ENCODE measurements at places on chromosomes 1 and 21.

GRCh38 chr1:180862305-180862704, 50.4 kb upstream of the KIAA1614 start:
- no peak for DNase-seq

DNA sequence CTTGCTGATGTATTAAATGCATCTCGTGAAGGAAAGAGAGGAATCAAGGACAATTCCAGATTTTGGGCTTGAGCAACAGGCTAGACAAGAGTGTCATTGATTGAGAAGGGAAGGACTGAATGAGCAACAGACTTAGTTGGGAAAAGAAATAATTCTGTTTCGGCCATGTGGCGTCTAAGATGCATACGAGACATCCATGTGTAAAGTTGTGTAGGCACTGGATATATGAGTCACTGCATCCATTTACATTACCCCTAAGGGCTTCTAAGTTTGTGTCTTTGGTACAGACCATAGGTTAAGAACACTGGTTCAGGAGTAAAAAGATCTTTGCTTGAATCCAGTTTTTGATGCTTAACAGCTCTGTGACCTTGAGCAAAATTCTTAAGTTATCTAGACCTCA, 307.0 kb upstream of the SGIP1 start:
- no peak for DNase-seq

GRCh38 chr1:234401658-234402057, 28.4 kb downstream of the COA6 start:
- no peak for DNase-seq

GRCh38 chr1:224333309-224333926, 3.4 kb upstream of the NVL start:
- no peak for DNase-seq

- DNase-seq, result no peak
These were observed 355.7 kb upstream of the DPYD start for GRCh38 chr1:98276514-98276913.

GRCh38 chr1:240506176-240506575, 105.8 kb downstream of the GREM2 start:
- DNase-seq, result no peak

- DNase-seq, result no peak
These were observed 31.2 kb upstream of the TNFRSF1B start for GRCh38 chr1:12135612-12136011.

- DNase-seq, result no peak
These were observed 160.0 kb downstream of the LTN1 start for GRCh38 chr21:28832715-28833061.

GRCh38 chr1:14937288-14937949, 216.1 kb upstream of the TMEM51 start:
- no peak for DNase-seq

DNA sequence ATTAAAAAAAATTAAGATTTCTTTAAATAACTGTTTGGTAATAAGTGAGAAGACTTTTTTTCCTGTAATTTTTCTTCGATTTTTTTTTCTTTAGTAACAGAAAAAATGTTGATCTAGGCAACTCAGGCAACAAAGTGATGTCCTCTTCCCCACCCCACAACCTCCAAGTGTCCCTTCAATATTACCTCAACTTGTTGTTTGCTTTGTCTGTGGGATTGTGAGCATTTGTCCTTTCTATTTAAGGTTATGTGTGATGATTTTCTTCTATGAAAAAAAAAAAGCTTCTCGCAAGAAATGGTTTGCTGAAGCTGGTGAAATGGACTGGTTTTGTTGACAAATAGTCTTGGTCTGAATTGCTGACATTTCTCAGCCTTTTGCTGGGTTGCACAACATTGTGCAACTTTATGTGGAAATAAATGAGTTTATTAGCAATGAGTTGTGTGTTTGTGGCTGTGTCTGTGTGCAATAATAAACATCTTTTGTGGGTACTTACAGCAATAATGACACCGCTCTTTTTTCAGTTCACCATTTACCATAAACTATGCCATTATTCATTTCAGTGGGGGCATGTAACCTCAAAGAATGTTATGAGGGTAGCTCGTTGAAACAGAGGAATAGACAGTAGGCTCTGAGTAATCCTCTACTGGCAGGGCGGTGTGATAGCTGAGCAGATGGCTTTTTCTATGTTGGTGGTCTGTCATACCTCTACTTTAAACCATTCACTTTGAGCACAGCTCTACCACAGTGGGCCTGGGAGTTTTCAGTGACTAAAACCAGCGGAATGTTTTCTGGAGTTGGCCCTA, 218.4 kb downstream of the HLX start:
- DNase-seq, result no peak

DNA sequence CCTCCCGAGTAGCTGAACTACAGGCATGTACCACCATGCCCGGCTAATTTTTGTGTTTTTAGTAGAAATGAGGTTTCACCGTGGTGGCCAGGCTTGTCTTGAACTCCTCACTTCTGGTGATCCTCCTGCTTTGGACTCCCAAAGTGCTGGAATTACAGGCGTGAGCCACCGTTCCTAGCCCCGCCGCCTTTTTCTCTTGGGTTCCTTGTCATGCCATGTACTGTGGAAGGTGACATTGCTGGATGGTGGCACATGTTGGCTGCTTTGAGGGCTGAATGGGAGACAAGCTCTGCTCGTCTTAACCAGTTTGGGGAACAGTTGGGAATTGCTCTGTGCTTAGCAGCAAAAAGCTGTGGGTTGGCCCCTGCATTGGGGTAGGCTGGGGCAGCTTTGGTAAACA, 22.7 kb downstream of the ACTL8 start:
- DNase-seq, result no peak

GRCh38 chr1:196598942-196599748, 9.1 kb downstream of the KCNT2 start:
- no peak for DNase-seq

DNA sequence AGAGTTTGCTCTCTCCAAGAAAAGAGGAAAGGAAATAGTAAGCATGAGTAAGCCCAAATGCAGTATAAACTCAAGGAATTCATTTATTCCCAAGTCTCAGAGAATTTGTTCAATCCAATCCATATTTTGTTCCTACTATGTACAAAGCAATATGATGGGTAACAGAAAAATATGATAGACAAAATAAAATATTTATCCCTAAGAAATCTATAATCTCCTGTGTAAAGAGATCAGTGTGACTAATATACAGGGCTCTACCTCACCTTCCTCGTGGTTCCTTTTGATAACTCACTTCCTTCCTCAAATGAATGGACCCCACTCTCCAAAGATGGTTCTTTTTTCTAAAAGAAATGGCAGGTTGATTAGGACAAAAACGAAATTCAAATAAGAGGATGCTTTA, 7.6 kb downstream of the CLSPN start:
- no peak for DNase-seq

- no peak for DNase-seq
These were observed 2.7 kb downstream of the PPFIA4 start for GRCh38 chr1:203028784-203029553.

- DNase-seq, result no peak
These were observed 29.6 kb downstream of the NHLH2 start for GRCh38 chr1:115811140-115811828.

DNA sequence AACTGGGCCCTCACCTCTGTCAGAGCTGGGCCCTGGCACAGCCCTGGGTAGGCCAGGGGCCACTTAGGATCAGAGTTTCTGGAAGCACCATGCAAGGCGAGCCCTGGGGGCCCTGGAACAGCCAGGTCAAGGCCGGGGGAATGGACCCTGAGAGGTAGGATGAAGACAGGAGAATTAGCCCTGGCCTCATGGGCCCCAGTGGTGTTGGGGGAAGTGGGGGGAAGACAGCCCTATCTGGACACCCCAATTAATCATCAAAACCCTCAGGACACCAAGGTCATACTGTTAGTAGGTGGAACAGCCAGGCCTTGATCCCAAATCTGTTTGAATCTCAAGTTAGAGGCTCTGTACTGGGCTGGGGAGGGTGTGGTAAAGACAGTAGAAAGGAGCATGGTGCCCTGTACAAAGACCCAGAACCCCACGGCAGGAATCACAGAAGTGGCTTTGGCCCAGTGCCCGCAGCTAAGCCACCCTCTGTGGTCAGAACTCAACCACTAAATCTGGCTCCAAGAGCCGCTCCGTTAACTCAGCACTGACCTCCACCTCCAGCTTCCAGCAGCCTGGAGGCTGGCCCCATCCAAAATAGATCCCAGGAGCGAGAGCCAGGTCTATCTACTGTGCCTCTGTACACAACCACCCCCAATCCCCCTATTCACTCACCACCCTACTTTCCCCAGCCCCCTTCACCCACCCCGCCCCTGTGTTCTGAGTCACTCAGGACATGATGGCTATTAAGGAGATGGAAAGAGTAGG, 14.0 kb upstream of the TRIM63 start:
- no peak for DNase-seq

- DNase-seq, result no peak
These were observed 485.3 kb upstream of the NFIA start for GRCh38 chr1:60596791-60597750.

DNA sequence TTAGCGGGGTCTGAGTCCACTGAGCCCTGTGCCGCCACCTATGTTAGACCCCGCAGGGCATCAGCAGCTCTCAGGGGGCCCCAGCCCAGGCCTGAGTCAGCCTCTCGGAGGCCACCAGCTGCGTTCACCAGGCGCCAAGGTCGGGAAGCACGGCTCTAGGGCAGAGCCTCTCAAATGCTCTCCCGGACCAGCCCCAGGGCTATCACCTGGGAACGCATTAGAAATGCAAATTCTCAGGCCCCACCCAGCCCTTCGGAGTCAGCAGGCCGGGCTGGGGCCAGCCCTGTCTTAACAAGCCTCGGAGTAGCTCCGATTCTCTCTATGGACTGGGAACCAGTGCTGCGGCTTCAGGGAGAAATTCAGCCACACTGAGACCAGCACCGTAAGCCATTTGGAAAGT, 37.2 kb upstream of the TSPEAR start:
- DNase-seq, result no peak

DNA sequence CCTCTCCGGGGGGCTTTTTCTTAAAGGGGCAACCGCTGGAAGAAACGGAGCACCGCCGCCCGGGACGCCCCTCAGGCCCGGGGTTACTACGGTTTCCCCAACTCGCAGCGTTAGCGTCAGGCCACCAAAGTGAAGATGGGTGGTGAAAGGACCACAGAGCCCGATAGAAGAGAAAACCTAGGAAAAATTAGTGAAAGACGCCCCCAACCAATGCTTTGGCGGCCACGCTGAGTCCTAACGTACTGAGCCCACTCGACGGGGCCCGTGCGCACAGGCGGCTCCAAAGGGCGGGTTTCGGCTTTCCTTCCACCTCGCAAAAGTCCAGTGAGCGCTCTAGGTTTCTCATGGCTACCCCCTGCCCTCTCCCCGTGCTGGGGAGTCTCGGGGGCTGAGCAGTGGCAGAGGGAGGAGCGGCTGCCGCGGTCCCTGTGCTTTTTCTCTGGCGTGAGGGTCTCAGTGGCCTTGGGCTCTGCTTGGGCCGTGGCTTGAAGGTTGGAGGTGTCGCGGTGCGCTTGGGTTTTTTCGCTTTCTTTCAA, 12.2 kb upstream of the SPEN start:
- no peak for DNase-seq

DNA sequence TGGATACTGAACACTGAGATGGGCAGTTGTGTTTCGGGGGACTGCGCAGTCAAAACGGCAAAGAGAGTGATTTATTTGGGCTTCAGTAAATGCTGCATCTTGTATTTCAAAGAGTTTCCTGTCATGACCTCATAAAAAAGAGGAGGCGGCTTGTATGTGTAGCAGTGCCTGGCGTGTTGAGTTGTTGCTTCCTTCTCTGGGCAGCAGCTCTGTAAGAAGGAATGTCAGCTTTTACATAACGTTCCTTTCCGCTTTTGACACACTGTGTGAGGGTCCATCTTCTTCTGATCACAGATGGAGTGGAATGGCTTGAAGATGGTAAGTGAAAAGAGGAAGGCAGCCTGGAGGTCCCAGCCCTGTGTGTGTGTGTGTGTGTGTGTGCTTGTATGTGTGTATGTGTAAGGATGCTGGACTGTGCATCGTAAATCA, 941 bp downstream of the ELAVL4 start:
- DNase-seq, result no peak

DNA sequence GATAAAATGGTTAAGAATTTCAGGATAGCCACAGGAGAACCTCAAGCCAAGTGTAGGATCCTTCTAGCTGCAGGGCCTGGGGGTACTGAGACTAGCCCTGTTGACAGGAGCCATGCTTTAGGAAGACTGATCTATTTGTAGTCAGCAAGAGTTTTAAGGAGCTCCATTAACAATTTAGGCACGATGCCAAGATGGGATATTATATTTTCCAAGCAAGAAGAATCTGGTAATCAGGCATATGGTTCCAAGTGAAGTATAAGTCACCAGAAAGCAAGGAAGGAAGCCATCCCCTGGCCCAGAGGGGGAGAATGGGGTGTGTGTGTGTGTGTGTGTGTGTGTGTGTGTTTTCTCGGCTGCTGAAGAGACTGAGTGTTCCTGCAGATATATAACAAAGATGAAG, 7.0 kb downstream of the IFNAR2 start:
- no peak for DNase-seq

DNA sequence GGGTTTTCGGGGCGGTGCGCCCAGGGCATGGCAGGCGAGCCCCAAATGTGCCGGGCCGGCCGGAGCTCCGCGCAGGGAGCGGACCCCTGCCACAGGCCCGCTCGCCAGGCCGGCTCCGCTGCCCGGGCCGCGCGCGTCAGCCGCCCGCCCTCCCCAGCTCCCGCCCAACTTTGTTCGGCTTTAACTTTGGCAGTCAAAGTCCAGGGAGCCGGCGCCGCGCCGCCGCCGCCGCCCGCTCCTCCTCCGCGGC, 488 bp downstream of the SLC35D1 start:
- peak; percentile 39 for DNase-seq

DNA sequence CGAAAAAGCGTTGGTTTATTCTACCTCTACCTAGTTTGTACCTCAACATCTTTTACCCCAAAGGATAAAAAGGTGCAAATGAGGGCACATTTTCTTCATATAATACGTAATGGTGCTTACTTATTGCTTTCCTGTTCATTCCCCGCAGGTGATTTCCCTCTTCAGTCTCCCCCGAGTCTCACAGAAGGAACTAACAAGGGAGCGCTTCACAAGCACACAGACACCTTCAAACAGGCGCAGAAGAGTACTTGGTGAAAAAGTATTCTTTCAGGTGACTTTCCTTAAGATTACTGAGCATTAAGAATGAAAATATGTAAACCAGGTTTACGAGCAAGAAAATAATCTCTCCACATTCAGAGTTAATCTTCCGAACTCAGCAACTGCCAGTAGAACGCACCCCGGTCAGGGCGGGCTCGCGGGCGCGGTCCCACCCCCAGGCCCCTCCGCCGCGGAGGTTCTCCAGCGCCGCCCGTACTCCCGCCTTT, 511 bp upstream of the RABGAP1L start:
- no peak for DNase-seq

- DNase-seq, result no peak
These were observed 18.2 kb downstream of the CENPF start for GRCh38 chr1:214621236-214621635.

GRCh38 chr21:34909492-34910292, 139.4 kb downstream of the RUNX1 start:
- no peak for DNase-seq

GRCh38 chr1:54671985-54672608, 30.5 kb downstream of the MROH7 start:
- peak; percentile 76 for DNase-seq
